ENCODE measurements at places on chromosomes 5 and 9.
A peak's percentile ranks its signal among the peaks of the same experiment; 100 is the strongest.

- DNase-seq: no peak
These were observed 210.2 kb upstream of the GAS1 start for GRCh38 chr9:87157366-87158031.

GRCh38 chr5:176596689-176597416 is 13.1 kb downstream of the GPRIN1 start:
- DNase-seq: peak; percentile 62

DNA sequence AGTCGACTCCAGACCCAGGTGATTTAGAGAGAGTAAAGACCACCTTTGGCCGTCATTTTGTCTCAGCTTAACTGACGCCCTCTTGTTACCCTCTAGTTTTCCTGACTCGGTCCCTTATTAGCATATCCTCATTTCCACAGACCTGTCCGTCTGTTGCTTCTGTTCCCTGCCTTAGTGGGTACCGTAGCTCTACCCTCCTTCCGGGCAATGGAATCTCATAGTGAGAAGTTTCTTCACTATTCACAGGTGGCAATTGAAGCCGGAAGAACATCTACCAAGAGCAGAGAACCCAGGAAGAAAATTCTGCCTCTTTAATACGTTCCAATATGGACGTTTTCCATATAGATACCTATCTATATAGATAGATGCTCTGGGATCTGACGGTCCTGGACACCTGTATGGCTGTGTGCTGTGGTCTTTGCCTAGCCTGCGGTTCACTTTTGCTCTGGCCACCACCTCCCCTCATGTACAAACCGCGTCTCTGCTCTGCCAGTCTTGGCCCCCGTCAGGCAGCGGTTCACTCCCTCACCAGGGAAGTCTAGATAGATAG is 652 bp upstream of the TMEM161B start:
- DNase-seq: no peak

- DNase-seq: no peak
These were observed 78.8 kb downstream of the GPR21 start for GRCh38 chr9:123112015-123112975.
